Skeletal muscle tissue (tissue), 5 donors: ENCODE measurements at places on chromosomes 11 and 22. TPM values are rescaled to one million over a fixed set of nuclear protein-coding genes. Genes with fewer than 3 reads are reported as not detected.

Gene KCNE3
- 4.7 TPM for total RNA-seq

Gene CTSW
- 1.0 TPM for total RNA-seq

Gene CCDC188
- total RNA-seq: not detected

Gene LMNTD2
- under 0.01 TPM for total RNA-seq

Gene CSKMT
- 4.7 TPM for total RNA-seq

Gene NDUFC2
- 69.9 TPM for total RNA-seq

Gene NCR3LG1
- 0.52 TPM for total RNA-seq

Gene OR51E1
- 4.2 TPM for total RNA-seq

Gene OR52N4
- not detected for total RNA-seq

Gene NXPE2
- 0.52 TPM for total RNA-seq

Gene KRTAP5-7
- not detected for total RNA-seq

Gene VSTM5
- total RNA-seq: not detected

Gene RAB36
- 0.52 TPM for total RNA-seq

Gene CARD18
- total RNA-seq: not detected

Gene FLRT1
- 0.52 TPM for total RNA-seq

Gene TRIM22
- total RNA-seq: 13.0 TPM

Gene SERPINH1
- 237 TPM for total RNA-seq

Gene NLRP6
- total RNA-seq: not detected

Gene PANX1
- 20.4 TPM for total RNA-seq

Gene UBE2L3
- 21.9 TPM for total RNA-seq

Gene CREB3L1
- 12.5 TPM for total RNA-seq

Gene CRYBA4
- not detected for total RNA-seq

Gene SERHL2
- 2.6 TPM for total RNA-seq

Gene OR9G4
- total RNA-seq: not detected

Gene ALDH3B1
- 2.6 TPM for total RNA-seq

Gene NNMT
- total RNA-seq: 87.2 TPM

Gene MRGPRE
- total RNA-seq: not detected

Gene OR56A1
- under 0.01 TPM for total RNA-seq

Gene VPREB1
- not detected for total RNA-seq

Gene DCHS1
- 39.1 TPM for total RNA-seq

Gene YPEL1
- 20.4 TPM for total RNA-seq

Gene ZNF280B
- total RNA-seq: 1.6 TPM

Gene IGLL1
- not detected for total RNA-seq

Gene CELSR1
- 2.1 TPM for total RNA-seq
